ENCODE measurements at places on chromosomes 16 and 17.

DNA sequence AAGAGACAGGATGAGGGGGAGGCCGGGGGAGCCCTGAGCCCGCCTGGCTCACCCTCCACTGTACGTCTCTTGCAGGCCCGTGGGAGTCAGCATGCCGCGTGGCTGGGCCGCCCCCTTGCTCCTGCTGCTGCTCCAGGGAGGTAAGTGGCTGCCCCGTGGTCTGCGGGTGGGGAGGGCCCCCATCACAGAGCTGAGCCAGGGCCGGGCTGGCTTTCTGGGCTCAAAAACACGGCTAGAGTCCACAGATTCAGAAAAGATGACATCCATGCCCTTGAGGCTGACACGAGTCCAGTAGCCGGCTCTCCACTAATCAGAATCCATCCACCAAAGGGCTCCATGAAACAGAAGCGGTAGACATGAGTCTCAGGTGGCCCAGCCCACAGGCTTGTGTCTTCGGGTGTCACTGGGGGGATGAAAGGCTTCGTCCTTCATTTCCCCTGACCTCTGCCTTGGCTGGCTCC, 28.0 kb downstream of the IL21R start:
- no peak for DNase-seq

- DNase-seq = no peak
Observed at GRCh38 chr17:72359811-72360210, 239.0 kb downstream of the SOX9 start.

DNA sequence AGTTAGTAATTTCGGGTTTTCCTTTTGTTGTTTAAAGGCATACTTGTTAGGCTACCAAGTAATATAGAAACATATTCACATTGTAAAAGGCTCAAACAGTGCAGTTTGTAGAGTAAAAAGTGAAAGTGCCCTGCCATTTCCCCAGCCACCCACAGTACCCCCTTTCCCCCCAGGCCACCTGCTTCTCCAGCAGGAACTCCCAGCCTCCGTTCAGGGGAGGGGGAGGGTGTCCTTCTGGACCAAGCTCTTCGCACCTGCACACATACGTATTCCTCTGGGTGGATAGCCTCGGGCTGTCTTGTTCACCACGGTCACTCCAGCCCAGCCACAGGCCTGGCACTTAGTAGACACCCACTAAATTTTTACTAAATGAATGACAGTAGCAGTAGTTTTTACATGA, 144.5 kb downstream of the CLEC16A start:
- no peak for DNase-seq

- DNase-seq = no peak
Observed at GRCh38 chr16:822174-822908, 21.8 kb upstream of the GNG13 start.

DNA sequence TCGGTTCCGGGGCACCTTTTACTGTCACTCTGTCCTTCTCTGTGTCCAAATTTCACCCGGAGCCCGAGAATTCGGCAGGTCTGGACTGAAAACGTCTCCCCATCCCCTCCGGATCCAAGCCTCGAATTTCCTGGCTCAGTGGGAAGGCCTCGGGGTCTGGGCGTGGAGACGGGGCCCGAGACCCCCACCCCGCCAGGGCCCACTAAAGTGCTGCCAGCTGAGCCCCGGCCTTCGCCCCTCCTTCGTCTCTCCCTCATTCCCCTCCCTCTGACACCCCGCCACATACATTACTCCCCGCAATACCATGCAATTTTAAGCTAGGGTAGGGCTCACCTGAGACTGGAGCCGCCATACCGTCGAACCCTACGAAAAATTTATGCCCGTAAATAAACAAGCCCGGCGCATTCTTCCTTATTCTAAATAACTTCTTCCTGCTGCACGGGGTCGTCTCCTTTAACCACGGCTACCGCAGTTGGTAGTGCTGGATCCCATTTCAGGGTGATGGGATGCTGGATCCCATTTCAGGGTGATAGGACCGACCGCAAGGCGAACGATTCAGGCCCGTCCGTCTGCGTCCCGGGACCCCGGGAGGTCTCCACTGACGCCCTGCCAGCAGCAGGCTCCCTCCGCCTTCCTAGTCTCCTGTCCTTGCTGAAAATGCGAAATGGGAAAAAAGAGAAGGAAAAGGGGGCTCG, 4.4 kb upstream of the OR1F1 start:
- DNase-seq = no peak

- DNase-seq = no peak
Observed at GRCh38 chr16:54437921-54438320, 151.3 kb upstream of the IRX3 start.

DNA sequence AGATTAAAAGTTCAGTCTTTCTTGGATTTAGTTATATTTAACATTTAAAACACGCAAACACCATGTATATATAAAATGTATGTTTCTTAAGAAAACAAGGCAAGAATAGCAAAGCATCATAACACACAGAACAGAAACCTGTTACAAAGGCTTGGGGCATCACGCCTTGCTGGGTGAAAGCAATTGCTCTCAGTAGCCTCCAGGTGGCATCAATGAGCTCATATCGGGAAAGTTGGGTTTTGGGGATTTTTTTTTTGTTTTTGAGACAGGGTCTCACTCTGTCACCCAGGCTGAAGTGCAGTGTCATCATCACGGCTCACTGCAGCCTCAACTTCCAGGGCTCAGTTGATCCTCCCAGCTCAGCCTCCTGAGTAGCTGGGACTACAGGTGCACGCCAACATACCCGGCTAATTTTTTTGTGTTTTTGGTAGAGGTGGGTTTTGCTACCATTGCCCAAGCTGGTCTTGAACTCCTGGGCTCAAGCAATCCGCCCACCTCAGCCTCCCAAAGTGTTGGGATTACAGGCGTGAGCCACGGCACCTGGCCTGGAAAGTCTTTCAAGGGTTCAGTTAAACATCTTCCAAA, 56.9 kb downstream of the CYB5D2 start:
- no peak for DNase-seq

GRCh38 chr17:65334406-65334805, 197.2 kb downstream of the RGS9 start:
- no peak for DNase-seq

GRCh38 chr17:50899005-50899460, 32.9 kb upstream of the TOB1 start:
- DNase-seq = no peak

DNA sequence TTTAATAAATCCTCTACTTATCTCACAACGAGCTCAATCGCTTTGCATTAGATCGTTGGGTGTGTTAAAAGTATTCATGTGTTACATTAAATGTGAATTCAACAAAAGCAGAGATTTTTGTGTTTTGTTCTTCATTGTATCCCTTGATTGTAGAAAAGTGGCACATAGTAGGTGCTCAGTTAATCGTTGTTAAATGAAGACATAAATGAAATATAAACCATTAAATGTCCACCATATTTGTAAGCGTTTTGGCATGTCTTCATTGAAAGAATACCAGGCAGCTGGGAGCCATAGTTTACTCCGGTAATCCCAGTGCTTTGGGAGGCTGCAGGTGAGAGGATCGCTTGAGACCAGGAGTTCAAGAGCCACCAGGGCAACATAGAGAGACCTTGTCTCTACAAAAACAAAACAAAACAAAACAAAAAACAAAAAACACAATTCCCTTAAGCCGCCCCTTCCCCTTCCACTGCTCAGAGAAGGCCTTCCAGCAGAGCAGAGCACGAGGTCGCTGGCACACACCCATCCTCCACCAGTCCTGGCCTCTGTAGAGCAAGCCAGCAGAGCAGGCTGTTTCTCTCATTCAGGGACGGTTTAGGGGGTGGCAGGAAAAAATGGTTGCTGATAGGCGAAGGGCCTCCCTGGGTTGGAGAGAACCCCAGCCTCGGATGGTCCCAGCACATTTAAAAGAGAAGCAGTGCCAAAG, 673 bp upstream of the CHD9 start:
- DNase-seq = no peak

DNA sequence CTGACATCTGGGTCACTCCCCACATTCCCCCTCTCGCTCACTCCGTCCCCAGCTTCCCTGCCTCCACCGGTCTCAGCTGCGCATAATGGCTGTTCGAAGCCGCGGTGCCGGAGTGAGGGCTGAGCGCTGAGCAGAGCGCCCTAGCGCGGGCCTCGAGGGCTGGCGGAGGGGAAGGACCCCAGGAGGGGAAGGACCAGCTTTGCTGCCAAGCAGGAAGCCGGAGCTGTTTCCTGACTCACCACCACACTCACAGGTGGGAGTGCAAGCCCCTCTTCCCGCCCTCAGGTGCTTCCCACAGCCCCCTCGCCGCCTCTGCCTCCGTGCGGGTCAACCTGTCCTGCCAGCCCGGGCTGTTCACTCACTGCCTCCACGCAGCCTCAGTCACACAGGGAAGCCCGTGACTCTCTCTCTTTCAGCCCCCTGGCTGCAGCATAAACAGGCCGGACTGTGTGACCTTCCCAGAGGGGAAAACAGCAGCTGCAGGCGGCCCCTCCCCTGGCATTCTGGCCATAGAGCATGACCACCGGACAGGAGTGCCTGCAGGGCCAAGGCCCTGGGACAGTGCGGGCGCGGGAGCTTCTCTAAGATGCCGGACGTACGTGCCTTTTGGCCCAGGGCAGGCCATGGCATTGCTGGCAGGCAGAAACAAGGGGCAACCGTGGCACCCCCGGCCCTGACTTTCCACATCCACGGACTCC, 23.7 kb downstream of the SLC43A2 start:
- no peak for DNase-seq

- DNase-seq = no peak
Observed at GRCh38 chr16:70738083-70738977, 52.5 kb upstream of the MTSS2 start.

DNA sequence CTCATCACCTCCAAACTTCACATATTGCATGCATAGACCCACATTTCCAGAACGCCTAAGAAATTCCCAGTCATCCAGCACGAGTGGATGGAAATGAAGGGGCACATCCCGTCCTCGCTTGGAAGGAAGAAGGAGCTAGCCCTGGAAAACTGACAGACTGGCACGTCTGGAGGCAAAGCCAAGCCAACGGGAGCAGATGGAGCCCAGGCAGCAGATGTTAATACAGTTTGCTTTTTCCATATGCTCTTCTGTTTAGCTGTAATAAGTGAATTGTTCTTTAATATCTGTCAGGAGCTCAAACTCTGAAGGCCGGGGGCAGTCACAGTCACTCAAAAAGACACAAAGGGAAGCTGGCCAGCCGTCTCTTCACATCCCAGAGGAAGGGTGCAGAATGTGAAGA, 187.7 kb downstream of the XYLT1 start:
- no peak for DNase-seq
